IMR-90 (cell line): ENCODE measurements at places on chromosomes 4 and X. TPM values are rescaled to one million over a fixed set of nuclear protein-coding genes. Genes with fewer than 3 reads are reported as not detected.

The C4orf51 gene
- total RNA-seq: not detected in 2 replicates

The PHKA1 gene
- 3.3 and 4.5 TPM in 2 replicates for total RNA-seq

GRCh38 chr4:3358656-3359055 is 65.8 kb downstream of the RGS12 start:
- no peaks in the 10 kb centered on the region for H3K4me1 ChIP-seq
- H3K27me3 ChIP-seq: no peaks in the 10 kb centered on the region
- DNase-seq: no peak

The CTAG1A gene
- total RNA-seq: not detected in 2 replicates

DNA sequence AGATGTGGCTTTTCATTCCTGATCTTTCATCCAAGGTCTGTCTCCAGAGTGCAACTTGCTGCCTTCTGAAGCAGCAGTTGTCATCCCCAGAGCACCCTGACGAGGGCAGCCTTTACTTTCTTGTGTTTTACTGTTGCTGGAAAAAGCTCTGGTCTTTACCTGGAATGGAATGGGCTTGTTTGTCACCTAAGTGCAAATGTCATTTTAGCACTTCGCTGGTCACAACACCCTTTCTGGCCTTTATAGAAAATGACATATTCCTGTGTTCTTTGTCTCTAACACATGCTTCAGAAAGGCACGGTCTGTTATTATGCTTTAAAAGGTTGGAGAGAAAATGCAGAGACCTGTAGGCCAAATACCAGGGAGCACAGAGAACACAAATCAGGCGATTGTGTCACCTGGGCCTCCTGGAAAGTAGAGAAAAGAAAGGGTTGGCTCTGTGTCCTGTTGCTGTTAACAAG is 332.7 kb upstream of the IGFBP7 start:
- no peak overlapping the region for H3K4me3 ChIP-seq
- no peaks in the 10 kb centered on the region for H3K27me3 ChIP-seq
- no peak overlapping the region for H3K27ac ChIP-seq
- no peaks in the 10 kb centered on the region for H3K36me3 ChIP-seq
- DNase-seq: peak; percentile 13

DNA sequence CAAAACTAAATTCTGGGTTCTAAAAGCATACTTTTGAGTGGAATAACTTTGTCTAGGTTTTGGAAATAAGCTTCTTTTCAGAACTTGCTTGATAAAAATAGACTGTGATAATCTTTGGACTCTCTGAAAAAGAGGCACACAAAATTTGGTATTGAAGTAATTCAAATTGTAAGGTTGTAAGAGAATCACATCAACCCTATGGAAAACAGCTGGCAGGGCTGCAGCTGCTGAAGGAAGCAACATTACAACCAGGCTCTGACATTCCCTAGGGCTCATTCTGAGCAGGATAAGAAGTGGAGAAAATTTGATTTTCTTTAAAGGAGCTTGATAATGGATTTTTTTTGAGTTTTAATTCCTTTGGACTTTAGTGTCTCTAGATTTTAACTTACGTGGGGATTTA is 147.6 kb downstream of the FSTL5 start:
- H3K36me3 ChIP-seq: no peaks in the 10 kb centered on the region
- H3K4me1 ChIP-seq: no peaks in the 10 kb centered on the region
- H3K27me3 ChIP-seq: no peaks in the 10 kb centered on the region
- no peak overlapping the region for H3K4me3 ChIP-seq
- H3K27ac ChIP-seq: no peak overlapping the region

The MEPE gene
- not detected in 2 replicates for total RNA-seq

GRCh38 chr4:109207061-109207460 is 95.4 kb downstream of the COL25A1 start:
- no peak overlapping the region for H3K4me3 ChIP-seq
- no peaks in the 10 kb centered on the region for H3K36me3 ChIP-seq
- no peaks in the 10 kb centered on the region; the same call in 1 of the 2 replicates for H3K27me3 ChIP-seq
- H3K27ac ChIP-seq: no peak overlapping the region
- no peaks in the 10 kb centered on the region for H3K4me1 ChIP-seq

GRCh38 chr4:36269101-36269500 is 12.3 kb upstream of the DTHD1 start:
- H3K27ac ChIP-seq: no peak overlapping the region
- DNase-seq: no peak
- H3K4me3 ChIP-seq: no peak overlapping the region

DNA sequence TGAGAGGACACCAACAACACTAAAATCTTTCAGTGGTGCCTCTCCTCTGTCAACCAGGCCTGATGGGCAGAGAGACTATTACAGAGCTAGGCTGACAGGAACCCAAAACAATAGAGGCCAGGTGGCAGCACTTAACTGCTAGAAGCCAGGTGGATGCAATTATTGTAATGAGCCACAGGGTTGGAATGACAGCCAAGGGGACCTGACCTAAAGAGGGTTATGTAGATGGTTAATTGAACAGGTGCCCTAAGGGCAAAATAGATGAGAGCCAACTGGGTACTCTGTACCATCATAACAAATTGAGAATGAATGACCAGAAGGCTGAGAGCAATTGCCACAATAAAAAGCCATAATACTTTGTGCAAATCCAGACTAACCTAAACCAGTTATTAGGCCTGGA is 24.7 kb upstream of the FRAS1 start:
- H3K36me3 ChIP-seq: no peaks in the 10 kb centered on the region
- H3K4me1 ChIP-seq: no peaks in the 10 kb centered on the region
- H3K27me3 ChIP-seq: no peaks in the 10 kb centered on the region
- no peak overlapping the region for H3K4me3 ChIP-seq

The GLUD2 gene
- total RNA-seq: 1.4 and 1.6 TPM in 2 replicates

DNA sequence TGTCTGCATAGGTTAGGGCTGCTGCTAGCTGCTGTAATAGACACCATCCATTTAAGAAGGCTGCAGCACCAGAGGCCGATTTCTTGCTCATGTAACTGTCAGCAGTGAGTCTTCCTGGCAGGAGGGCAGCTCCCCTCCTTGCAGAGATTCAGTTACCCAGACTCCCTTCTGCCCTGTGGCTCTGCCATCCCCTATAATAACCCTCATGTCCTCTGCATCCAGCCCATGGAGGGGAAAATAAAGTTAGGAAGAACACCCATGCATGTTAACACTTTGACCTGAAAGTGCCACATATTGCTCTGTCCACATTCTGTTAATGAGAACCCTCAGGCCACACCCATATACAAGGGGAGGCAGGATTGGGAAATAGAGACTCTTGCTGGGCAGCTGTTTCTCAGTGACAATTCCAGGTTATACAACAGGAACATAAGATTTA is 5.4 kb downstream of the STBD1 start:
- H3K4me3 ChIP-seq: no peak overlapping the region
- peaks cover 6% of the 10 kb centered on the region; the same call in 1 of the 2 replicates for H3K4me1 ChIP-seq
- no peak for DNase-seq

DNA sequence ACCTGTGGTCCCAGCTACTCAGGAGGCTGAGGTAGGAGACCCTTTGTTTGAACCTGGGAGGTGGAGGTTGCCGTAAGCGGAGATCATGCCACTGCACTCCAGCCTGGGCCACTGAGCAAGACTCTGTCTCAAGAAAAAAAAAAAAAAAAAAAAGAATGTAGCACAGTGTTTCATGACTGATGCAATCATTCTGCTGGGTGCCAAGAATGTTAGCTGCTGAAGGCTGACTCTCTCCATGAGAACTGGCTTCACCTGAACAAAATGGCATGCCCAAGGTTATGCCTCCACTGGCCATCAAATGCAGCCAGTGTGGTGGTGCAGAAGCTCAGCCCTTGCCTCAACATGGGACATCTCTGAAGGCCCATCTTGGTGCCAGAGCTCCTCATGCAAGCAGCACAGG is 412.1 kb downstream of the ADAM29 start:
- H3K27ac ChIP-seq: no peak overlapping the region
- H3K4me3 ChIP-seq: no peak overlapping the region
- DNase-seq: peak; percentile 50
- H3K27me3 ChIP-seq: no peaks in the 10 kb centered on the region
- H3K36me3 ChIP-seq: no peaks in the 10 kb centered on the region

DNA sequence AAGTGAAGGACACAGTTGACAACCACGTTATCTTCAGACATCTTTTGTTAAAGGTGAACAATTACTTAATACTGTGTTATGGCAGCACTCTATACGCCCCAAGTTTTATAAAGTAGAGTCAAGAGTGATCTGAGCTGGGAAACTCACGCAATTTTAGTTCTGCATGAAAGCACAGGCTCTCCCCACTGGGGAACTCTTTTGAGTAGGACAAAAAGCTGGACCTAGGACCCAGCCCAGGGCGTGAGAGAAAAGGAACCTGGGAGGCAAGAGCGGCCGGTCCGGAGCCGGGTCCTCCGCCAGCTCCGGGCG is 152.6 kb upstream of the SLC4A4 start:
- H3K36me3 ChIP-seq: no peaks in the 10 kb centered on the region; the same call in 1 of the 2 replicates
- peak overlapping the region; percentile 93 for H3K4me3 ChIP-seq
- H3K27me3 ChIP-seq: no peaks in the 10 kb centered on the region

The PRDM5 gene
- 10.8 and 12.8 TPM in 2 replicates for total RNA-seq

- DNase-seq: no peak
- H3K36me3 ChIP-seq: no peaks in the 10 kb centered on the region
- no peak overlapping the region for H3K4me3 ChIP-seq
- no peaks in the 10 kb centered on the region for H3K27me3 ChIP-seq
- H3K27ac ChIP-seq: no peak overlapping the region
Measured at GRCh38 chrX:7198499-7198898, 50.5 kb upstream of the PUDP start.

DNA sequence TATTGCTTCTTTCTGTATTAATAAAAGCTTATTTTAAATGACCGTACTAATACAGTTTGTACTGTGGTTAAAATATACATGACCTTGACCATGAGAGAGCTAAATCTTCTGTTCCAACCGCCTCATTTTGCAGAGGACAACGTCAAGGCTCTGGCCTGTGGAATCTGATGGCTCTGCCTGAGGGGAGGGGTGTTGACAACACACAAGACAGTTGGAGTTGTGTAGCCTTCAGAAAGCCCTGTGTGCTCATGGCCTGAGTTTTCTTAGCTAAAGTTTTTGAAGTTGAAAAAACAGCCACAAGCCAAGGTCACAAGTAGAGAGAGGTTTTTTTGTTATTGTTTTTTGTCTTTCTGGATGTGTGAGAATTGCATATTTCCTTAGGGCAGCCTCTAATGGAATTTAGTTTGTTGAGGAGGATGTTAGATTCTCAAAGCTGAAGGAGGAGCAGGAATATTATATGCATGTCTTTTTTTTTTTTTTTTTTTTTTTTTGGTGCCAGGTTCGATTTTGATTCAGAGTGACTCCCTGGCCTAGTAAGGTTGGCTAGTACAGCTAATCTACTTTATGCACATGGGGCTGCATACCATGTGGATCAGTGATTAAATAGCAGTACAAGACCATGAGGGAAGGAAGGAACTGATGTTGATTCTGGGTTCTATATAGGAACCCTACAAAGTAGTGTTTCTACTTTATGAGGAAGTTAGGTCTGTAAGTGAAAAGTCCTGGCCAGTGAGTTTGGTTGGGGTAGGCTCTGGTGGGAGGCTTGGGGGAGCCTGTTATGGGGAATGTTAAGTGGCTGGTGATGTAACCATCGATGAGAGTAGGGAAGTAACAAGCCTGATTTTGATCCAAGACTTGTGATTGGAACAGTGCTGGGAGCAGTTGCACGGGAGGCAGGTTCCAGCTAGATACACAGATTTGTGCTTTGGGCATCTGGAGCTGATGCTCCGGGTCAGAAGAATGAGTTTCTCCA is 20.3 kb downstream of the SMS start:
- H3K36me3 ChIP-seq: peaks cover 5% of the 10 kb centered on the region; the same call in 1 of the 2 replicates
- no peak for DNase-seq
- no peaks in the 10 kb centered on the region; the same call in 1 of the 2 replicates for H3K27me3 ChIP-seq
- no peak overlapping the region for H3K27ac ChIP-seq

The TENM3 gene
- 127 and 173 TPM in 2 replicates for total RNA-seq

The CLDN22 gene
- total RNA-seq: not detected in 2 replicates

GRCh38 chr4:54954656-54955388 is 170.6 kb downstream of the KDR start:
- H3K27me3 ChIP-seq: no peaks in the 10 kb centered on the region
- no peak overlapping the region for H3K27ac ChIP-seq
- H3K36me3 ChIP-seq: no peaks in the 10 kb centered on the region
- peaks cover 5% of the 10 kb centered on the region for H3K4me1 ChIP-seq
- no peak for DNase-seq

The PTPN13 gene
- total RNA-seq: 29.0 and 31.4 TPM in 2 replicates

The ZIC3 gene
- total RNA-seq: not detected in 2 replicates

DNA sequence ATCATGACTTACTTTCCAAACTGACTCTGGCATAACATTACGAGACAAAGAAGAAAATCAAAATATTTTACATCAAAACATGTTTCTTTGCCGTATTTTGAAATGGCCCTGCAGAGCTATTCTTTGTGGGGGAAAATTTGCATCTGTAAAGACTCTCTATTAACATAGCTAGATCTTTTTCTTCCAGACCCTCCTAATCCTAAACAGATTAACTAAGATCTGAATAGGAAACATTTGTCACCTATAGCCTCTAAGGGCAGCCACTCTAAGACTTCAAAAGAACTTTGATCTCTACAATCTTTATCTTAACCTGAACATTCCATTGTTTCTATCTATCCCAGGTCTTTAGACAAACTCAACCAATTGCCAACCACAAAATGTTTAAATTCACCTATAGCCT is 176.6 kb upstream of the CENPE start:
- no peaks in the 10 kb centered on the region for H3K4me1 ChIP-seq
- H3K27ac ChIP-seq: no peak overlapping the region
- H3K27me3 ChIP-seq: no peaks in the 10 kb centered on the region
- H3K4me3 ChIP-seq: no peak overlapping the region

DNA sequence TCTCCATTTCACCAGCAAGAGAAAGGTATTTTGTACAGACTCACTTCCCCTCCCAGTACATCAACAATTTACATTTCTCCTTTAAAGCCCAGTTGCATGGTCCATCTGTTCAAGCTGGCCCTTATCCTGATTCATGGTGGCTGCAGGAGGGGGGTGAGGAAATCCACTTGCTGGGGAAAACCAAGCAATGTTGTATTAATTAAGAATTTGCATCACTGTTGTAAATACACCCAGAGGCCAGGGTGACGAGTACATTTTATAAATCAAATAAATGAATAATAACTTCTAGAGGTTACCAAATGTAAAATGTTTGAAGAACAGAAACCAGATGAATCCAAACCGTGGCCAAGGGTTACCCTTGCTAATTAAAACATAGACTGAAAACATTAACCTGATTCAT is 395.9 kb upstream of the INTU start:
- no peak overlapping the region for H3K4me3 ChIP-seq
- peak; percentile 66 for DNase-seq
- H3K4me1 ChIP-seq: no peaks in the 10 kb centered on the region
- H3K27ac ChIP-seq: no peak overlapping the region

DNA sequence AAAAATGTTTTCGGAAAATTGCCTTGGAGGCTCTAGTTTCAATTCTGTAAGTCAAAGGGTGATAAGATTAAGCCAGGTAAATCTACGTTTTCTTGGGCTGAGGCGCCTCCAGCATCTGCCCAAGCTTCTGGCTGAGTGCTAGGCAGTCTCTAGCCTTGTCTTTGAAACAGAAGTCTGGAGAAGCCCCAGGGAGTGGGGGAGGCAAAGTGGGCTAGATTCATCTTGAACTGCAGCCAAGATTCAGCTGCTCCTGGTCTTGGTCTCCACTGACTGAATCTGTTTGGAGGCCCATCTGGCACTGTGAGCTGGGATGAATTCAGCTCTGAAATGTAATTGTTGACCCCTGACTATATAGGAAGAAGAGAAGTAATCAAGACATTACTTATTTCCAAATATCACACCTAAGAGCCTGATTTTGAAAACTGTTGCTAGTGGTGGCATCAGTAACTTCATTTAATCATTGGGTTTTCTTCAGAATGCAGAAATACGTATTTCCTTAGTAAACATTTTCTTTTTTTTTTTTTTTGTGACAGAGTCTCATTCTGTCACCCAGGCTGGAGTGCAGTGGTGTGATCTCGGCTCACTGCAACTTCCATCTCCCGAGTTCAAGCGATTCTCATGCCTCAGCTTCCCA is 187.3 kb upstream of the LEF1 start:
- H3K4me1 ChIP-seq: peaks cover 2% of the 10 kb centered on the region; the same call in 1 of the 2 replicates
- H3K36me3 ChIP-seq: no peaks in the 10 kb centered on the region
- no peak for DNase-seq

GRCh38 chr4:144579411-144580030 is 66.4 kb upstream of the HHIP start:
- DNase-seq: peak; percentile 71
- no peaks in the 10 kb centered on the region for H3K27me3 ChIP-seq
- H3K36me3 ChIP-seq: no peaks in the 10 kb centered on the region
- no peak overlapping the region for H3K4me3 ChIP-seq
